ENCODE measurements at places on chromosomes 4 and X.
A peak's percentile ranks its signal among the peaks of the same experiment; 100 is the strongest.

- no peak for DNase-seq
These were observed 312.2 kb downstream of the GALNTL6 start for GRCh38 chr4:172125443-172125842.

DNA sequence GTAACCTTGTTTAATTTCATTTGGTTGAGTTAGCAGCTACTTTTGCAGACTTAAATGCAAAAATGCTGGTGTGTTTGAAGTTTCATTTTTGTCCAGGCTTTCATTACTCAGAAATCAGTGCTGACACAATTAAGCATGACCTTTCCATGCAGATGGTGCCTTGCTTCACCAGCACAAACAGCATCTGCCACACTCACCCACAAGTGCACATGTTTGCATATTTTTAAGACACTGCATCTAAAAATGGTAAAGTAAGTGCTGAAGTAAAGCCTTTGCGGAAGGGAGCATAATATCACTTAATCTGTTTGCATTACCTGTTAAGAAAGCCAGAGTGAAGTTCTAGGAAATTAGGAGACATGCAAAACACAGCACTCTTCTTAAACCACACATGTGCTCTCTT is 7.3 kb upstream of the DAPP1 start:
- no peak for DNase-seq

DNA sequence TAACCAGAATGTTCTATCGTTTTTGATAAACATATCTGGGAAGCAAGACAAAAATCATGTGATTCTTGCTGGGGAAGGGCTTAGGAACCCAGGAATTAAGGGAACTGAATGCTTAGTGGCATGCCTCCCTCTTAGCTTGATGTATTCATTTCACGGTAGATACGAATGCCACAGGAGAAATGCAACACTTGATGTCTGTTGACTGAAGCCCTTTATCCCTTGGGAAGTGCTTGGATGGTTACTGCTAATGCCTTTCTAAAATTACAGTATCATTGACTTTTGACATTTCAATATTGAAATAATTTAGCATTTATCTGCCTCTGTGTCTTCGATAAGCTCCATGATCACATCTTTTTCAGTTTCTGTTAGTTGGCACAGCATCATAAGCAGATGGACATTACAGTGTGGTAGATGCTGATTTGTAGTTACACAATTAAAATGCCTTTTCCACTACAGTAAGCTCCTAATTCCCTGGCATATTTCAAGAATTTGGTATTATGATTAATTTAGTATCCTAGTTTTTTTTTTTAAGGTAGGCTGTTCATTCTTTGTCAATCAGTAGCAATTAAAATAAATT is 226.7 kb downstream of the ARHGAP10 start:
- no peak for DNase-seq

DNA sequence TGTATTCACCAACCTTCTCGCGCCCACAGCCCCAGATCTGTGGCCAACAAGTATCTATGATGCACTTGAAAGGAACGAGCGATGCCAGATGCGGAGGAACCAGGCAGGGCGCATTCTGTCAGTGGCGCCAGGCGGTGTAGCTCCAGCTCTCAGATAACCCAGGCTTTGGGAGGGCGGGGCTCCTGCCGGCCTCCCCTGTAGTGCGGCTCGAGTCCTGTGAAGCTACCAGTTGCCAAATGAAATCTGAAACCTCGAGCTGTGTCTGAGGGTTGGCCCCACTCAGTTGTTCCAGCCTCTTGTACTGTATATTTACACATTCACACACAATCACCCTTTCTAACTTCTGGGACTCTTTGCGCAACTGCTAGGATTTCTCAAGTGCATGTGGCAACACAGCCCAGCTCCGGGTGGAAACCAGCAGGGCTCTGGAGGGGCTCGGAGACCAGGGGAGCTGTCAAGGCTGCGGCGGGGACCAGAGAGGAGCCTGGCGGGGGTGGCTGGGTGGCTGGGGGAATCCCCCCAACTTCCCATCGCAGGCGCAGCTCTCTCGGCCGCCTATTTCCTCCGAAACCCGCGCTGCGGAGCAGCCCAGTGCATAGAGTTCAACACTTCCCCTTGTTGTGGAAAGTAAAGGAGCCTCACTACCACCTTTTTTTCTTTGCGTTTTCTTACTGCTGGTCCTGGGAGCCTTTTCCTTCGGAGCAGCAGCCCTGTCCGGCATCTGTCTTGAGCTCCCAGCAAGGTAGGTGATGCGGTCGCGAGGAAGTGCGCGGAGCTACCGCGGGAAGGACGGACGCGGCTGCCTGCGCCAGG is at the start of gene ARHGAP24:
ARHGAP24 (plus strand) TSS at position 333 of the 813 bp plus-strand sequence.
- DNase-seq = peak; percentile 59

DNA sequence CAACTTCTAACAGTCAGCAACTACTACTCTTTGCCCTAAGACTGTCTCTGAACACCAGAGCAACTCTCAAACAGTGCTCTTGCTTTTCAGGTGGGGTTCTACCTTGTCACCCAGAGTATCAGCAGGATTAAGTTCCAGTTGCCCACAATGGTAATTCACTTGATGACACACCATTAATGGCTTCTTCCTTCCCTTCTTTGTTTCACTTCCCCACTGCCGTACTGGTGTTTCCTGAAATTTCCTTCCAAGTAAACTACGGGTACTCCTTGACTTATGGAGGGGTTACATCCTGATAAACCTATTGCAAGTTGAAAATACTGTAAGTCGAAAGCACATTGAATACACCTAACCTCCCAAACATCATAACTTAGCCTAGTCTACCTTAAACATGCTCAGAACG is 36.6 kb upstream of the PDK3 start:
- DNase-seq = no peak

- DNase-seq = no peak
These were observed 39.2 kb downstream of the POLA1 start for GRCh38 chrX:24732766-24733500.

GRCh38 chr4:89929425-89930159 is 34.9 kb downstream of the MMRN1 start:
- no peak for DNase-seq

- no peak for DNase-seq
These were observed 1348.0 kb downstream of the RAPGEF2 start for GRCh38 chr4:160450876-160451275.

DNA sequence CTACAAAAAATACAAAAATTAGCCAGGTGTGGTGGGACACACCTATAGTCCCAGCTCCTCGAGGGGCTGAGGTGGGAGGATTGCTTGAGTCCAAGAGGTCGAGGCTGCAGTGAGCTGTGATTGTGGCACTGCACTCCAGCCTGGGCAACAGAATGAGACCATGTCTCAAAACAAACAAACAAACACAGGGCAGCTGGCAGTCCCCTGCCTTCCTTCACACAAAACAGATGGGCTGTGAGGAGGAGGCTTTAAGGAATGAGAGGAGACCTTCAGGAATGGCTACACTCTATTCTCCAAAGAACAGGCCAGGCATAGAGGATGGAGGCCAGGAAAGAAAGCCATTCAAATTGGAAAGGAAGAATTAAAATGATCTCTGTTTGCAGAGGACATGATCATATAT is 65.6 kb upstream of the MAML3 start:
- no peak for DNase-seq

DNA sequence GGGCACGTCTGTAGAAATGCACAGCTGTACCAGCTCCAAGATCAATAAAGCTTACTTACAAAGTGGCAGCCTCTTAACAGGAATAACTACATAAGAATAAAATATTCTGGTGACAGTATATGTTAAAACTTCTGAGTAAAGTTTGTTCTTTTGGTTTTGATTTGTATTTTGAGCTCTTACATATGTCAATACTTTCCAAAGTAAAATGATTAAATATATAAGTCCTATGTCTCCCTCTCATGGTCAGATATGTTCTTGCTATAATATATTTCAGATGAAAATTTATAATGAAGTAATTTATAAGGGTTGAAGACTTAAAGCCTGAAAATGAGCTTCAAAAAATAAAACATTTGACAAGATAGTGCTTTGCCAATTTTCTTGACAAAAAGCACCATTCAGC is 254.4 kb downstream of the NPFFR2 start:
- DNase-seq = no peak

GRCh38 chr4:181147416-181147951 is 1095.7 kb upstream of the TENM3 start:
- no peak for DNase-seq

DNA sequence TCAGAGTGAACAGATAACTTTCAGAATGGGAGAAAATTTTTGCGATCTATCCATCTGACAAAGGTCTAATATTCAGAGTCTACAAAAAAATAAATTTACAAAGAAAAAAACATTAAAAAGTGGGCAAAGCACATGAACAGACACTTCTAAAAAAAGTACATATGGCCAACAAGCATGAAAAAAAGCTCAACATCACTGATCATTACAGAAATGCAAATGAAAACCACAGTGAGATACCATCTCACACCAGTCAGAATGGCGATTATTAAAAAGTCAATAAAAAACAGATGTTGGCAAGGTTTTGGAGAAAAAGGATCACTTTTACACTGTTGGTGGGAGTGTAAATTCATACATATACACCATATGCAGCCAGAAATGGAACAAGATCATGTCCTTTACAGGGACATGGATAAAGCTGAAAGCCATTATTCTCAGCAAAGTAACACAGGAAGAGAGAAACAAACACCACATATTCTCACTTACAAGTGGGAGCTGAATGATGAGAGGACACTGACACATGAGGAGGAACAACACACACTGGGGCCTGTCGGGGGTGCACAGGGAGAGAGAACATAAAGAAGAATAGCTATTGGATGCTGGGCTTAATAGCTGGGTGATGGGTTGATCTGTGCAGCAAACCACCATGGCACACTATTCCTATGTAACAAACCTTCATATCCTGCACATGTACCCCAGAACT is 41.6 kb upstream of the ITM2A start:
- no peak for DNase-seq

GRCh38 chrX:123869488-123869887 is 9.6 kb downstream of the XIAP start:
- DNase-seq = no peak

- no peak for DNase-seq
These were observed 494.4 kb downstream of the KCNIP4 start for GRCh38 chr4:21454201-21454600.

DNA sequence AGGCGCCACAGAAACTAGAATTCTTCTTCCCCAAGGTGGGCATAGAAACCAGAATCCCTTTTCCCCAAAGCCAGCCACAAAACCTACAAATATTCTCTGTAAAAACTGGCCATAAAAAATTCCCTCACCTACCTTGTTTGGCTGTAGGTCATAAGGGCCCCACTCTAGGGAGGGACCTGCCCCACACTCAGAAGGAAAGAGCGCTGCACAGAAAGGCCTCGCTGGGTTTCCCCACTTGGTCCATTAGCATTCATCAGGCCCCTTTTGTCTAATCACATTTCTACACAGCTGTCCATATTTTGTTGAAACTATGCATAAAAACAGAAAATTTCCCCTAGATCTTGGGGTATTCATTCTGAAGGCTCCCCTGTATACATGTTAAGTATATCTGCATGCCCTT is 54.1 kb downstream of the PHKA2 start:
- DNase-seq = no peak

DNA sequence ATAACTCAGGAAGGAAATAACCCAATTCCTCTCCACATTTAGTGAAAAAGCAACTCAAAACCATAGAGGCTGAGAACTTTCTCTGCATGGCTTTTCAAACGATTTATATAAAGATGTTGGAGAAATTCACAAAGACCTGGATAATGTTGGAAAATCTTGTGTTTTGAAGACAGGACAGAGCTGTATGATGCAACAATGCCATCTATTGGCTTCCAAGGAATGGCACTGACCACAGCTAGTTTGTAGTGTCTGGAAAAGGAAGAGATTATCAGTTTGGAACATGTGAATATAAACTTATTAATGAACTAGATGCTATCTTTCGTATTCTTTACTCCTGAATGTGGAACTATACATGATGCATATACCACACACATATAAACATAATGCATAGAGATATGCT is 503.6 kb downstream of the IL1RAPL1 start:
- no peak for DNase-seq

- no peak for DNase-seq
These were observed 13.3 kb upstream of the ARHGEF6 start for GRCh38 chrX:136794080-136794479.

GRCh38 chr4:156113138-156113765 is 159.6 kb upstream of the CTSO start:
- no peak for DNase-seq

DNA sequence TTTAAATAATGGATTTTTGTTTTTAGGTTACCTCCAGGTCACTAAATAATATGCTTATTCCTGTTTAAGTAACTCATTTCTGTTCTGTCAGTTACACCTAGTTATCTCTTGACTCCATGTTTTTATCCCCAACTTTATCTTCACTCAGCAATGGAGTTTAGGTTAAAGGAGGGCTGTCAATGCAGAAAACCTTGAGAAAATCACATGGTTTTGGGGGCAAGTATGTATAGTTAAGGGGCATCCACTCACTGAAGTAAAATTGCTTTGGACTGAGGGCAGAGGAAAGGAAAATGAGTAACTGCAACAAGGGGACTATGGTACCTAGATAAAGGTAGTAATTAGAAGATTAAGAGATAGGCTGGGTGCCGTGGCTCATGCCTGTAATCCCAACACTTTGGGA is 87.1 kb downstream of the UBE2K start:
- no peak for DNase-seq

- DNase-seq = no peak
These were observed 29.9 kb downstream of the ELF2 start for GRCh38 chr4:139146926-139147629.

- no peak for DNase-seq
These were observed 11.8 kb downstream of the SCD5 start for GRCh38 chr4:82786828-82787227.

GRCh38 chrX:153886915-153887314 is 942 bp upstream of the L1CAM start:
- peak; percentile 60 for DNase-seq

DNA sequence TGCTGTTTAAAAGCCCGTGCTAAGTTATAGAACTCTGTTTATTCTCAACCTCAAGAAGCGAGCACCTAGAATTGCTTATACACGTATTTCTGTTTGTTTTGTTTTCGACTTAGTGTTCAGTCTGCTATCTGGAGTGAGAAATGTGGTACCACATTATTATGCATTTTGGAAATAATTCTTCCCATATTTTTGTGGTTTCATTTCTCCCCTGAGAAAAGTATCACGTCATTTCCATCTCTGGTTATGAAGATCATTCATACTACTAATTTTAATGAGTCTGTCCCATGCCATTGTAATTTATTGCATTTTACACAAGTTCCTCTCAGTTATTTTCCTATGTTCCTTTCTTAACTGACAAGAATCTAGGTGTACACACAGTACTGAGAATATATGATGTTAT is 186.0 kb downstream of the DCHS2 start:
- no peak for DNase-seq
